ENCODE measurements at places on chromosomes 2 and 18.

- no peak for DNase-seq
Measured at GRCh38 chr2:71457123-71457915, 4.0 kb downstream of the DYSF start.

- no peak for DNase-seq
Measured at GRCh38 chr2:46184794-46185583, 112.2 kb upstream of the EPAS1 start.

DNA sequence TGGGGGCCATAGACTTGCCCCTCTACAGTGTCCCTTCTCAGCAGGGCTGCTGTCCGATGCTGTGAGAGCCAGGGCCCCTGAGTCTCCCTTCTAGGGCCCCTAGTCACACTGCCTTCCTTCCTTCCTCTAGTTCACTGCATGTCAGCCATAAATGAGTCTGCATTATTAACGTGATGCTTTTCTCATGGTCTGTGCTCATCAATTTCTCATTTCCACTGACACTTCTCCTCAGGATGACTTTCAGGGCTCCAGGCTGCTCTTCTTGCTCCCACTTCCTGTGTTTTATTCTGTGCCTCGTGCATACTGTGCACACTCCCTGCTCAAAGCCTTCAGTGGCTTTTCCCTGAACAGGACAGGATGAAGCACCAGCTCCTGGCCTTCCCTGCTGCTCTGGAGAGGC, 146.5 kb downstream of the FAM210A start:
- DNase-seq, result no peak

GRCh38 chr2:158810731-158811460, 15.8 kb downstream of the DAPL1 start:
- no peak for DNase-seq

GRCh38 chr2:39696101-39696553, 30.4 kb downstream of the TMEM178A start:
- no peak for DNase-seq

GRCh38 chr2:147739508-147739907, 105.3 kb upstream of the ACVR2A start:
- no peak for DNase-seq

GRCh38 chr2:192373221-192373620, 178.5 kb upstream of the TMEFF2 start:
- no peak for DNase-seq

GRCh38 chr18:36195427-36196122, 8.3 kb downstream of the MOCOS start:
- DNase-seq, result no peak

DNA sequence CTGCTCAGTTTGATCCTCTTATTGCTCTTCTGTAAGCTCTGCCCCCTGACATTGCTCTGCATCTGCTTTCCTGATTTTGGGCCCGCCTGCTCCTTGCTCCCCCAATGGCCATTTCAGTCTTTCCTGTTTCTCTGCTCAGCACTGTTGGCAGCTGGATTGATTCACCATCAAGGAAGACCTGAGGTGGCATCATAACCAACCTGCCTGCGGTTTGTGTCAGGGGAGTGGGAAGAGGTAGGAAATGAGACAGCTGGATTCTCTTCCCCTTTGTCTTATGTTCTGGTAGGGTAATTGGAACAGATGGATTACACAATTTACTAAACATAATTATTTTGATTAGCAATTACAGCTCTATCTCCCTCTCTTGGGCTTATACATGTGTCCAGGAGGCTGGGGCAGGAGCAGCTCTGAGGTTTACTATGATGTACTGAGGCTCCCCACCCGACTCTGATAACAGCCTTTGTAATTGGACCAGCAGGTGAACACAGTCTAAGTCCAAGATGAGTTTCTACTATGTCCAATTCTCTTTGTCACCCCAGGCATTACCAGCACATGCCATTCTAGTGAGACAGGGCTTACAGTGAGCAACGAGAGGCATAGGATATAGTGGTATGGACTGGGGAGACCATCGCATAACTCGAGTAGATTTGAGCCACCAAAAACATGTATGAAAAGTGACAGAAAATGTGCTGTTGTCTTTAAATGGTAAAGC, 151.8 kb upstream of the MMADHC start:
- DNase-seq, result no peak

DNA sequence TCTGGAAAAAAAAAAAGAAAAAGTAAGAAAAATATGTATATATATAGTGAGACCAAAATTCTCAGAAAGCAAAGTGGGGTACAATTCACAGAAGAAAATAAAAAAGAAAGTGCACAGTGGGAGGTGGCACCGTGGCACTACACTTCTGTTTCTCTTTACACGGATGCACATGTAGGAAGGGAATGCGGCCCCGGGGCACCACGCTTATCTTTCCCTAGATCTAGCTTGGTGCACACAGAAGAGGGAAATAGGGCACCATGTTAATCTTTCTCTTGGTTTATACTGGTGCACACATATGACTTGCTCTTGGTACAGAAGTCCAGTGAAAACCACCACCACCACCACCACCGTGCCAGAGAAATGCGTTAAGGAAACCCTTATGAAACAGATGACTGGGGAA, 32.0 kb downstream of the EIPR1 start:
- DNase-seq, result no peak

GRCh38 chr2:156666130-156666785, 230.1 kb downstream of the GPD2 start:
- no peak for DNase-seq

DNA sequence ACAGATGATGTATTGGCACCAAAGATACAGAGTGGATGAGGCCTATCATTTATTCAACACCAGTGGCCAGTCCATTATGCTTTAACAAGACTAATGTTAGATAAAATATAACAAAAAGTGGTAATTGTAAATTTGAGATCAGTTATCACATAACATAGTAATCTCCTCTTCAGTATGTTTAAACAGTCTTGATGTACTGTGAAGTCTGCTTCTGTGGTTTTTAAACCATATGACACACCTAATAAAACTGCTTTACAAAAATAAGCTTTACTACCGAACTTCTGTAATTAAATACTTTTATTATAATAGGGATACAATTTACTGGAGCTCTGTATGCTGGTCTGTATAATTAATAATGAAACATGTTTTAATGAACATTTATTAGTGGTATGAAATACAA, 2156.1 kb upstream of the CELF4 start:
- DNase-seq, result no peak

Measured in activated CD8-positive, alpha-beta memory T cell treated with anti-CD3 and anti-CD28 coated beads for 4 hours (primary cell).